Left ventricle myocardium inferior (tissue), 1 donor: ENCODE measurements at places on chromosomes 2 and 18. TPM values are rescaled to one million over a fixed set of nuclear protein-coding genes. Genes with fewer than 3 reads are reported as not detected.

DNA sequence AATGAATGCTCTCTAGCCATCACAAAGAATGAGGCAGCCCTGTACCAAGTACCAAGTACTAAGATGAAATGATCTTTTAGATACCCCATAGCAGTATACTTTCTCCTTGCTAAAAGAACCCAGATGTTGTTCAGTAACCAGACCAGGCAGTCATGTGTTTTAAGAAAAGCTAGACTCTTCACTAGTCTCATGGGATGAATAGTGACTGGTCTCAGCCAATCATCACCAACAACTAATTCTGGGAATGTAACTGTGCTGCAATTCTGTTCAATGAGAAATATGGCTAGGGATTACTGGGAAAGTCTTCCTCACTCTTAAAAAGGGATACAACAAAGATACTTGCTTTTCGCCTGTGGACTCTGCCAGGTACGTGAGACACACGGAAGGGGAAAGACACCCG is 29.5 kb downstream of the MBOAT2 start:
- H3K36me3 ChIP-seq = no peaks in the 10 kb centered on the region
- no peak for DNase-seq
- no peaks in the 10 kb centered on the region for H3K27me3 ChIP-seq

DNA sequence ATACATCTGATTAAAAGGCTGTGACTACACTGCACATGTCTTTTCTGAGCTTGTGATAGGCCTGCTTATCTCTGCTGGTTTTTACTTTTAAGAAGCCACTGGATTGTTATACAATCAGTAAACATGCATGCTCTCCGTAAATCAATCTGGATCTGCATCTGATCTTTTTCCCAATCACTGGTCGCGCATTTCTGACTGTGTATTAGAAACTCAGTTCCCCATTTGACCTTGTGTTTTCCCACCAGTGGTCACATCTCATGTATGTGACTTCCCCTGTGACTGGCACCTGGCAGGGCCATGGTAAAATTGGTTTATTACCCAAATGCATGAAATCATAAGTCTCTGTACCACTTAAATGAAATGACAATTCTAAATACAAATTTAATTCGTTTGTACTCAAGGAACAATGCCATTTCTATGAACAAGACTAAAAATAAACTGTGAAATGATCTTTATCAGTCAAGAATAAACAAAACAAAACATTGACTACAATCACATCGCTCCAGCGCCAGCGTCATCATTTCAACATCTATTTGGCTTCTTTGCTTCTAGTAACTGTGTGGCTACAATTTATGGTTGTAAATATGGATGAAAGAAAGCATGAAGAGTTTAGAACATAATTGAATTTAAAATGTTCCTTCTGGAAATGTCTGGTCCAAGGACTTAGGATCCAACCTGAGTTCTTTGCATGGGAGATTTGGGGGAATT is 396.6 kb upstream of the TRIB2 start:
- no peak for DNase-seq
- H3K4me1 ChIP-seq = peaks cover 9% of the 10 kb centered on the region
- no peak overlapping the region for H3K4me3 ChIP-seq
- no peaks in the 10 kb centered on the region for H3K27me3 ChIP-seq
- peak overlapping the region; percentile 61 for H3K27ac ChIP-seq
- no peaks in the 10 kb centered on the region for H3K36me3 ChIP-seq

DNA sequence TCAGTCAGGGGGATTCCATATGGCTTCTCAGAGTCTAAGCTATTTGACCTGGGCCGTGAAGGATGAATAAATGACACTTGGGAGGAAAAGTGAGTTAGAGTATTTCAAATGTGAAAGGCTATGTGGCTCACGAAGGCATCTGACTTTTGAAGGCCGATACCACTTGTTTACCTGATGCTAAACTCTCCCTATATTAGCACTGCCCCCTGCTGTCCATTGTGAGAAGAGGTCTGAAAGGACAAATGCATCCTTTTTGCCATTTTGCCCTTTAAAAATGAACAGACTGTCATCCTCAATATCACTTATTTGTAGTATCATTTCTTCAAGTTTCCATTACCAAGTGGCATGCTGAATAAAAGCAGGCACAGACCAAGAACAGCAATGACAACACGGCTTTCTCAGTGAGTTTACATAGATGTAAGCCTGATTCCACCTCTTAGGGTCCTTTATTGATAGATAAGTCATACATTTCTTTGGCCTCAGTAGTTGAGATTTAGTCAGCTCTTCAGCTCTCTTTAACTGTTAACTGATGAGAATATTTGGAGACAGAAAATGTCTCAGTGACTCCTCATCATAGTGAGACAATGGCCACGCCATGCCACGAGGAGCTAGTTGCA is 40.1 kb downstream of the DOCK10 start:
- DNase-seq = no peak
- H3K4me3 ChIP-seq = no peak overlapping the region
- H3K27me3 ChIP-seq = no peaks in the 10 kb centered on the region
- no peaks in the 10 kb centered on the region for H3K36me3 ChIP-seq
- H3K4me1 ChIP-seq = no peaks in the 10 kb centered on the region
- H3K27ac ChIP-seq = no peak overlapping the region

GRCh38 chr18:74613381-74613780 is 15.7 kb downstream of the ZNF407 start:
- H3K4me1 ChIP-seq = peaks cover 22% of the 10 kb centered on the region
- no peak overlapping the region for H3K27ac ChIP-seq
- no peaks in the 10 kb centered on the region for H3K36me3 ChIP-seq
- no peak overlapping the region for H3K4me3 ChIP-seq
- no peak for DNase-seq
- no peaks in the 10 kb centered on the region for H3K27me3 ChIP-seq

The NIF3L1 gene
- total RNA-seq = 23.6 TPM

DNA sequence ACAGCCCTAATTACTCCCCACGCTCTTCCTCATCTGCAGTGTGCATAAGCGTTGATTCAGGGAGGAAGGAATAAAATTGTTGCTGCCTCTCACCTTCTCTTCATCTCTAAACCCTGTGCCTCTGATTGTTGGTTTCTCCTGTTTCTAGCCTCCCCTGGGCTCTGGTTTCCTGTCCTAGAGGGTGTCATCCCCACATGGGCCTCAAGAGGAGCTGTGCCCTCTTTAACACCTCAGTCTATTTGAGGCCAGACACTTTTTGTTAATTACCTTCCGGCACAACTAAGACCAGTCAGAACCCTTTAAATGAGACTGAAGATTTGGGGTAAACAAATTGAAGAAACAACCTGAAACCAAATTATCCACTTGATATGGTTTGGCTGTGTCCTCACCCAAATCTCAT is 9.7 kb downstream of the CTAGE1 start:
- no peaks in the 10 kb centered on the region for H3K27me3 ChIP-seq
- no peak overlapping the region for H3K4me3 ChIP-seq
- H3K4me1 ChIP-seq = peaks cover 8% of the 10 kb centered on the region
- no peaks in the 10 kb centered on the region for H3K36me3 ChIP-seq

DNA sequence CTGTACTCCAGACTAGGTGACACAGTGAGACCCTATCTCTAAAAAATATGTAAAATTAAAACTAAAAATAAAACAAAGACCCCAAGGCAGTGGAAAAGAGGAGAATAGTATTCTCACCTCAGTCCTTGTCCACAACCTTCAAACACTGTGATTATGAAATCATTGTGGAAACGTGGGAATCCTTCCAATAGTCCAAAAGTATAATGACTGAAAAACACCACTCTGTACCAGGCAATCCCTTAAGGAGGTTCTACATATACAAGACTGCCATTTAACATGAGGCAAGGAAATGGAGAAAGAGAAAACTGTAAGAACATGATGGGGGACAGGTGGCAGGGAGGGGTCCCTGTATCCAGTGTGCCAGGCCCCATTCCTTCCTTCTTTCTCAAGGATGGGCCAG is 66.1 kb downstream of the ACVR1 start:
- no peak overlapping the region for H3K4me3 ChIP-seq
- peaks cover 65% of the 10 kb centered on the region for H3K4me1 ChIP-seq
- no peaks in the 10 kb centered on the region for H3K27me3 ChIP-seq
- no peak for DNase-seq

The PLB1 gene
- total RNA-seq = 2.4 TPM

DNA sequence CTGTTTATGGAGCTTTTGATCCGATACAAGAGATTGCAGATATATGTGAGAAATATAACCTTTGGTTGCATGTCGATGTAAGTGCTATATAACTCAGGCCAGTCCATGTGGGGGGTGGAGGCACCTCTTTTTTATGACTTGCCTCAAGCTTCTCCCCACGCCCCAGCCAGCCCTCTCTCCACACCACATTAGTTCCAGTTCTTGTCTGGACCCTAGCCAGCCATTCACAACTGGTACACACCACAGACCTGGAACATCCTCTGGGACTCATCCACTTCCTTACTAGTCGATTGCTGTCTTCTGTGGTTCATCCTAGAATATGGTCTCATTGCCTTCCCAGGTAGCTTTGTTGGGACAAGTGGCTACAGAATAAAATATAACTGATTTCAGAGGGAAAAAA is 31.0 kb downstream of the GAD1 start:
- H3K4me3 ChIP-seq = no peak overlapping the region
- H3K27ac ChIP-seq = no peak overlapping the region
- no peaks in the 10 kb centered on the region for H3K36me3 ChIP-seq
- no peaks in the 10 kb centered on the region for H3K4me1 ChIP-seq
- no peak for DNase-seq

GRCh38 chr18:60503199-60503598 is 130.6 kb upstream of the MC4R start:
- H3K4me1 ChIP-seq = no peaks in the 10 kb centered on the region
- no peaks in the 10 kb centered on the region for H3K36me3 ChIP-seq
- no peaks in the 10 kb centered on the region for H3K27me3 ChIP-seq
- no peak overlapping the region for H3K27ac ChIP-seq

DNA sequence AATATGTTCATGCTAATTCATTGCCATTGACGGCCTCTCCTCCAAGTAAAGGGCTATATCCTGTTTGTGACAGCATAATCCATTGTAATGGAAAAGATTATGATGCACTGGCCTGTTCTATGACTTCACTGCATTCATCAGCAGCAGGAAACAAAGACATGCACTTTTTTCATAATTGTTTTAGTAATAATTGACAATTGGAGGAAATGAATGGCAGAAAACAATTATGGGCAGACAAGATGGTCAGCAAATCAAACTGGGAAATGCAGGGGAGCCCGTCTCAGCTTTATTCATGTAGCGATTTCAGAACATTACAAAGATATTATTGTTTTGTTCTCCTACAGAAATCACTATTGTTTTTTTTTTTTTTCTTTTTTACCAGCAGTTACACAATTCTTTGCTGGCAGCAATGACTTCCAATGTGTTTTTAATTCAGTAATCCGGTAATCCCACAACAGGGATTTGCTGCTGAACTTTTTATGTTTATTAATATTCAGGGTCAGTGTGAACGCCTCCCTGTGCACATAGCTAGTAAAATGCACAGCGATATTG is 33.8 kb upstream of the RASGRP3 start:
- peaks cover 63% of the 10 kb centered on the region for H3K4me1 ChIP-seq
- H3K27me3 ChIP-seq = no peaks in the 10 kb centered on the region
- H3K36me3 ChIP-seq = no peaks in the 10 kb centered on the region

- peaks cover 41% of the 10 kb centered on the region for H3K27me3 ChIP-seq
- no peak for DNase-seq
- no peaks in the 10 kb centered on the region for H3K4me1 ChIP-seq
- no peaks in the 10 kb centered on the region for H3K36me3 ChIP-seq
These were observed 62.8 kb upstream of the OTOS start for GRCh38 chr2:240203031-240203787.

GRCh38 chr18:59643740-59644139 is 53.5 kb downstream of the CCBE1 start:
- H3K4me1 ChIP-seq = no peaks in the 10 kb centered on the region
- H3K4me3 ChIP-seq = no peak overlapping the region
- no peak overlapping the region for H3K27ac ChIP-seq
- no peak for DNase-seq
- no peaks in the 10 kb centered on the region for H3K36me3 ChIP-seq
